ENCODE measurements at places on chromosomes 11 and 22. TPM values are rescaled to one million over a fixed set of nuclear protein-coding genes. Genes with fewer than 3 reads are reported as not detected.

BARX2 gene
- total RNA-seq, result not detected

ST14 gene
- total RNA-seq, result 0.49 TPM

INSC gene
- 0.81 TPM for total RNA-seq

SNX15 gene
- 16.6 TPM for total RNA-seq

ZNF214 gene
- total RNA-seq, result 4.7 TPM

SLC22A8 gene
- total RNA-seq, result not detected

PARVG gene
- total RNA-seq, result not detected

OR51E2 gene
- not detected for total RNA-seq

CRYBB3 gene
- not detected for total RNA-seq

NECTIN1 gene
- total RNA-seq, result 2.6 TPM

HORMAD2 gene
- total RNA-seq, result not detected

LUZP2 gene
- 0.73 TPM for total RNA-seq

FADS2 gene
- total RNA-seq, result 555 TPM

OR5AR1 gene
- total RNA-seq, result not detected

C11orf97 gene
- not detected for total RNA-seq

CCDC81 gene
- 0.73 TPM for total RNA-seq

KREMEN1 gene
- total RNA-seq, result 39.3 TPM

POLR3H gene
- 42.0 TPM for total RNA-seq

MALAT1 gene
- total RNA-seq, result 16,813 TPM

ELMOD1 gene
- total RNA-seq, result 0.16 TPM

CPSF7 gene
- total RNA-seq, result 38.1 TPM

Data from hair follicle dermal papilla cell (primary cell).